ENCODE measurements at places on chromosomes 12 and 14. TPM values are rescaled to one million over a fixed set of nuclear protein-coding genes. Genes with fewer than 3 reads are reported as not detected.

C12orf56 gene
- 11.9 TPM for total RNA-seq

DAO gene
- not detected for total RNA-seq

MAP1LC3B2 gene
- not detected for total RNA-seq

ATXN7L3B gene
- total RNA-seq = 19.4 TPM

FAM181A gene
- not detected for total RNA-seq

SIRT4 gene
- 0.73 TPM for total RNA-seq

SMOC1 gene
- total RNA-seq = 25.2 TPM

CCDC196 gene
- not detected for total RNA-seq

OTX2 gene
- total RNA-seq = not detected

TIMM9 gene
- 26.1 TPM for total RNA-seq

INHBC gene
- total RNA-seq = under 0.01 TPM

LHX5 gene
- not detected for total RNA-seq

RPS6KL1 gene
- 0.37 TPM for total RNA-seq

VDR gene
- 10.7 TPM for total RNA-seq

SERPINA9 gene
- not detected for total RNA-seq

PTPN21 gene
- 7.8 TPM for total RNA-seq

BAZ2A gene
- 44.2 TPM for total RNA-seq

CISTR gene
- not detected for total RNA-seq

REM2 gene
- not detected for total RNA-seq

RGS6 gene
- not detected for total RNA-seq

CCDC91 gene
- total RNA-seq = 12.5 TPM

NKX2-8 gene
- not detected for total RNA-seq

SMCO2 gene
- total RNA-seq = not detected

ATP23 gene
- 10.3 TPM for total RNA-seq

CLEC9A gene
- not detected for total RNA-seq

SRRM4 gene
- not detected for total RNA-seq

HCAR2 gene
- total RNA-seq = under 0.01 TPM

PCED1B gene
- total RNA-seq = 0.39 TPM

ADAMTS20 gene
- not detected for total RNA-seq

BEGAIN gene
- total RNA-seq = 1.2 TPM

IAPP gene
- total RNA-seq = not detected

TSHR gene
- total RNA-seq = not detected

ATG101 gene
- total RNA-seq = 35.6 TPM

CMA1 gene
- total RNA-seq = not detected

KCNJ8 gene
- 0.59 TPM for total RNA-seq

GPR162 gene
- total RNA-seq = 0.73 TPM

ZC2HC1C gene
- 0.98 TPM for total RNA-seq

All from subcutaneous preadipocyte (primary cell).